COLO829 (cell line): ENCODE measurements at places on chromosomes 12 and 14.

GRCh38 chr14:68947802-68948201, 31.3 kb downstream of the ACTN1 start:
- peak; percentile 82 for DNase-seq

DNA sequence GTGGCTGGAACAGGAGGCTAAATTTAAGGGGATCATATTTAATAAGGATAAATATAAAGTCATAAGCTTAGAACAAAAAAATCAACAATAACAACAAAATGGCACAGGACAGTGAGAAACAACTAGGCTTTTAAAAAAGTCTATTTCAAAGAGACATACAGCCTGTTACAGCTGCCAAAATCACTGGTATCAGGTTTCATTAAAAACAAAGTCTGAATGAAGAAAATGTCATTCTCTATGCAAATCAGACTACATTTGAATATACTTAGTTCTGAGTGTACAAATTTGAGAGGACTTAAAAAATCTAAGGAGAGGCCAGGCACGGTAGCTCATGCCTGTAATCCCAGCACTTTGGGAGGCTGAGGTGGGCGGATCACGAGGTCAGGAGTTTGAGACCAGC, 44.0 kb downstream of the TFCP2 start:
- no peak for DNase-seq

DNA sequence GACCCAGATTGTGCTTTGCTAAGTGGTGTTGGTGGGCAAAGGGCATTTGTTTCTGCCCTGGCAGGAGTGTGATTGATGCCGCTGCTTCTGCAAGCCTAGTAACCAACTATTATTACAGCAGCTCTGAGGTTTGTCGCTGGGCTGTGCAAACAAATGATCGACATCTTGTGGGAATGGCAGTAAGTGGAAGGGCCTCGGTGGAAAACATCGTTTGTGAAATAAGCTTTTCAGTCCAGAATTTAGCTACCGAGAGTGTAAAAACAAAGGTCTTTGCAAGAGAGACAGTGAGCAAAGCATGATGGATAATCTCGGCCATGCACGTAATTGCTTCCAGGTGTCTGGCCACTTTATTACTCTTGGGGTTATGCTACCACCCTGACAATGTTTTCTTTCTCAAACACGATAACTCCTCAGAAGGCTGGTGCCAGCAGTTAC, 397.7 kb upstream of the PRICKLE1 start:
- DNase-seq = no peak

DNA sequence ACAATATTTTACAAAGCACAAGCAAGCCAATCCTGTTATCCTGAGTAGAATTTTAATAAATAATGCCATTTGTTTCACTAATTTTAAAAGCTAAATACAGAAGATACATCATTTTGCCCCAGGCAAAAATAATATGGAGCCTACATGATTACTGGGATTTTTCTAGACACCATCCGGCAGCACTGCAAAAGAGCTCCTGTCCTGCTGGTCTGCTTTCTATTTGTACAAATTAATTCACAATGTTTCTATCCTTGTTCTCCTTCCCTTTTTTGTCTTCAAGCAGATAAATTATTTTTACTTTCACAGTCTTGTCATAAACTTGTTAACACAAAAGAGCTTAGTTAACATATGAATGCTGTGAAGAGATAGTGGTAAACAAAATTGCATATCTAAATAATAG, 4.6 kb downstream of the SIX1 start:
- no peak for DNase-seq

- no peak for DNase-seq
Measured at GRCh38 chr12:40158592-40159111, 52.8 kb upstream of the SLC2A13 start.

- peak; percentile 50 for DNase-seq
Measured at GRCh38 chr14:21987937-21988336, 314.3 kb upstream of the OR4E1 start.

GRCh38 chr14:32129124-32129523, 52.0 kb downstream of the ARHGAP5 start:
- DNase-seq = peak; percentile 6

DNA sequence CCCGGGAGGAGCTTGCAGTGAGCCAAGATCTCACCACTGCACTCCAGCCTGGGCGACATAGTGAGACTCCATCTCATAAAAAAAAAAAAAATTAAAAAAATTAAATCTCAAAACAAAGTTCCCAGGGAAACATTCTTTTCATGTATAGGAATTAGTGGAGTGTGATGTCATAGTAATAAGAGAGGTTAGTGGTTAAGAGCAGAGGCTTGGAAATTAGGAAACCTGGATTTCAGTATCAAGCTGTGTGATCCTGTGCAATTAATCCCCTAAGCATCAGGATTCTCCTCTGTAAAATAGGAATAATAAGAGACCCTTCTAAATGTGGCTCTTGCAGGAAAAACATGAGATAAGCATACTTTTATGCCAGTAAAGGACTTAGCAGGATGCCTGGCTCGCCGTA, 3.1 kb upstream of the TXNRD1 start:
- no peak for DNase-seq

GRCh38 chr14:63939006-63939270, 86.1 kb downstream of the SYNE2 start:
- no peak for DNase-seq

DNA sequence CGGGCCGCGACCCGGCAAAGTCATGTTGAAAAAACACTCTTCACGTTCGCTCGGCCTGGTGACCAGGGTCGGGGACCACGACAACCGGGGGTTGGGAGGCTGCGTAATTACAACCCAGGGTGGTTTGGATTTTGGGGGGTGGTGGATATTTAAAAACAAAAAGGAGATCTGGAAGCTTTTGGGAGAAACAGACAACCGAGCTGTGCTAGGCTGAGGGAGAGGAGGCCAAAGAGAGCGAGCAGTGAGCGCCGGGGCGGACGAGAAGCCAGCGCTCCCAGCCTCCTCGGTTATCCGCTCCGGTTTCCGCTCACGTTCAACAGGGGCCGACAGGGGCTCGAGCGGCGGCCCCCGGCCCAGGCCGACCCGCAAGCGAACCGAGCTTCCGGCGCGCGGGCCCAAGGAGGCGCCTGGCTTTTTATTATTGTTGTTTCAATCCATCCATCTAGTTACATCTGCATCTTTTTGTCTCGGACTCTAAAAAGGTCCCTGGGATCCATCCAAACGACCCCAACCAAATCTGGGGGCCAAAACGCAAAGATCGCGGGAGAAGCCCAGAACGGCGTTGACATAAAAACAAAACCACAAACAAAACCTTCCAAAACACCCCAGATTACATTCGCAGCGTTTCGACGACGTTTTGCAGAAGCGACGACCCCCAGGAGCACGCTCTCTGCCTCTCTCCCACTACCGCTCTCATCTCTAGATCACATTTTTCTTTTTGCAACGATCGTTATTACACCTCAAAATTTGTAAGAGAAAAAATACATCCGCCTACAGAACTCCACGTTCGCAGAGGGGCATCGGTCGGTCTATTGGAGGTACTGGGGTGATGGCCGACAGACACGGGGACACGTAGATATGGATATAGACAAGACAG, 771 bp downstream of the OTX2 start:
- DNase-seq = no peak

- DNase-seq = peak; percentile 54
Measured at GRCh38 chr12:63075376-63076060, 75.5 kb downstream of the AVPR1A start.

DNA sequence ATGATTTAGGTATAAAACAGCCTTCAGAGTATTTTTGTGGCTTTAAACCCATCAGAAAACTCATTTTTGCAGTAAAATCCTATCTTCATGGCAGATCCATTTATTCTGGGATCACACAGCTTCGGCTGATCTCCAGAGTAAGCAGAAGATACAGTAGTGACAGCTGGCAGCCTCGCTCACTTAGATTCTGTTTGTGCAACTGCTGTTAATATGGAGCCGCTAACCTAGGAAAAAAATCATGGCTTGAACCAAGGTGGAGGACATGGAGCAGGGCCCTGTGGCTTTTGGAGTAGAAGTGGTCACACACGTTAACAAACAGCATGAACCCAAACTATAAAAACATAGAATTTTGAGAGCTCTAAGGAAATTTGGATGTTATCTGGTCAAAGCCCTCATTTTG, 137.2 kb upstream of the ARHGAP5 start:
- no peak for DNase-seq

- DNase-seq = peak; percentile 59
Measured at GRCh38 chr12:12975322-12976077, 23.5 kb upstream of the GPRC5D start.

- DNase-seq = no peak
Measured at GRCh38 chr14:31962920-31963319, 114.2 kb upstream of the ARHGAP5 start.

DNA sequence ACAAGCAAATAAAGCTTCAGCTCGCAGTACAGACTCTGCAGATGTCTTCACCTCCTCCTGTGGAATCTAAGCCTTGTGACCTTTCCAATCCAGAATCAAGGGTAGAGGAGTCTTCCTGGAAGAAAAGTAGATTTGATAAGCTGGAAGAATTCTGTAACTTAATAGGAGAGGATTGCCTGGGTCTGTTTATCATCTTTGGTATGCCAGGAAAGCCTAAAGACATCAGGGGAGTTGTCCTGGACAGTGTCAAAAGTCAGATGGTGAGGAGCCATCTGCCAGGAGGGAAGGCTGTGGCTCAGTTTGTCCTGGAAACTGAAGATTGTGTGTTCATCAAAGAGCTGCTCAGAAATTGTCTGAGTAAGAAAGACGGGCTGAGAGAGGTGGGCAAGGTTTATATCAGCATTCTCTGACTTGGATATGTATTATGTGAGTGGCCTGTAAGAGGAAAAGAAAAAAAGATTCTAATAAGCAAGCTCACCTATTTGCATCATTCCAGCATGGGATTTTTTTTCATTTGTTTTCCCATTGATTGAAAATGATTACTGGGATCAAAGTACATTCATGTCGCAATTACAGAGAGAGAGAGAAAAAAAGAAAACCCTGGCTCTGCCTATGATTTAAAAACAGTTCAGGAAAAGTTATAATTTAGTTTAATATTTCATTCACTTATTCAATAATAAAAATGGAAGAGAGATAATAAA, 767 bp downstream of the REP15 start:
- DNase-seq = no peak

- DNase-seq = no peak
Measured at GRCh38 chr12:101064721-101065120, 145.3 kb downstream of the SLC5A8 start.

GRCh38 chr14:51333901-51334521, 94.0 kb downstream of the TMX1 start:
- no peak for DNase-seq

DNA sequence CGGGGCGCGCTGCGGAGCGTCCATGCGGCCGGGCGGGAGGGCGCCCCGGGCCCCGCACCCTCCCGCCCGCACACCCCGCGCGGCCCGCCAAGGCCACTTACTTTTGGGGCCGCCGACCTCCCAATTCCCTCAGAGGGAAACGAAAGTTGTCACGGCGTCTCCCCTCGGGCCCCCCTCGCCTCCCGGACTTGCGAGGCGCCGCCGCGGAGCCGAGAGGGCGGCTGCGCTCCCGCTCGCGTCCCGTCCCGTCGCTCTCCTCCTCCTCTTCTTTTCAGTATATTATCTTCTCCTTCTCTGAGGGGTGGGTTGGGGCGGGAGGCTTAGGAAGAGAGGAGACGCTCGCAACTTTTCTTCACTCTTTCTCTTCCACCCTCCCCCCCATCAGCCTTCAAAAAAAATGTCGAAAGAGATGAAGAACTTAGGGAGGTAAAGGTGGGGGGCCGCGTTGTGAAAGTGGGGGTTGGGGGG, 613 bp downstream of the DUSP16 start:
- DNase-seq = no peak

GRCh38 chr12:115950959-115951358, 326.5 kb downstream of the MED13L start:
- DNase-seq = no peak

DNA sequence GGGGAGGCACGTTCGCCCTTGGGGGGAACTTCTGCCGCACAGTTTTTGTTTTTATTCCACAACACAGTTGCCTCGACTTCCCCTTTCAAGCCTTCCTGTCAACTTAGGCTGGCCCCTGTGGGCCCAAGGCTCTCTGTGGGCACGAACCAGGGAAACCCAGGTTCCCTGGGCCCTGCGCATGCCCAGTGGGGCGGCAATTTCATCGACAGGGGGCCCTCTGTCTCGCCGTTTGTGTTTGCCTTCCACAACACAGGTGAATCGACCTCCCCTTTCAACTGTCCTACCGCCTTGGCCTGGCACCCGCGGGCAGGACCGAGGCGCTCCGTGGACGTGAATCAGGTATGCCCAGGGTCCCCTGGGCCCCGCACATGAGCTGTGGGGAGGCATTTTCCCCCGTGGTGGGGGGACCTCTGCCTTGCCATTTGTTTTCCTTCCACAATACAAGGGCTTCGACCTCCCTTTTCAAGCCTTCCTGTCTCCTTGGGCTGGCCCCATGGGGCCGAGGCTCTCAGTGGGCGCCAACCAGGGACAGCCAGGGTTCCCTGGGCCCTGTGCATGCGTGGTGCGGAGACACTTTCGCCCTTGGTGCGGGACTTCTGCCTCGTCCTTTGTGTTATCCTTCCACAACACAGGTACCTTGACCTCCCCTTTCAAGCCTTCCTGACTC, 354.0 kb downstream of the ALG10 start:
- no peak for DNase-seq

DNA sequence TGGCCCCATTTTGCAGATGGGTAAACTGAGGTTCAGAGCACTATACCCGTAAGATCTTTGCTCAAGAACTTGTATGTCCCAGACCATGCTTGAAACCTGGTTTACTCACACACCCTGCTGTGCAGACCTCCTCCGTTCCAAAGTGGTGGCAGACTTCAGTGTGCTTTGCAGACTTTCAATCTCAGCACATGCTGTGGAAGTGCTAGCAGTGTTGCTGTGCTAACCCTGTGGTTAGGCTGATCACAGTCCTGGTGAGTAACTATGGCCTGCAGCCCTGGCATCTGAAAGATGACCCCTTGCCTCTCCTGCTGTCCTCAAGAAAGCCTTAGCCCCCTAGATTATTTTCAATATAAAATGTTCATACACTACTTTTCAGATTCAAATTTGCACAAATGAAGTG, 450.6 kb downstream of the DPF3 start:
- DNase-seq = no peak

DNA sequence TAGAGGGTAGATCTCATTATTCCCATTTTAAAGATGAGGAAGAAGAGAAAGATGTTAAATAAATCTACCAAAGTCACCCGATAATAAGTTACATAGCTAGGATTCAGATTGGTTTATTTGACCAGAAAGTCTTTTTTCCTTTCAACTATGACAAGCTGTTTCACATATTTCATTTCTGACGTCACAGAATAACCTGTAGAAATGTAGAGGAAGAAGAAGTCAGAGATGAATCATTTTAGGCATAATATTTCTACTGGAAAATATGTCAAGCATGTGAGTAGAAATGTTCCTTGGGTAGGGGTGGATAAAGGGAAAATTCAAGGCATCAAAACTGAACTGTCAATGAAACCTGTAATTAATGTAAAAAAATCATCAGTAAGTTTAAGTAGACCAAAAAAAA, 107.0 kb downstream of the MGST1 start:
- no peak for DNase-seq
